ENCODE measurements at places on chromosomes 16 and 17. TPM values are rescaled to one million over a fixed set of nuclear protein-coding genes. Genes with fewer than 3 reads are reported as not detected.

GRCh38 chr17:11900041-11900476 is 97.2 kb downstream of the ZNF18 start:
- DNase-seq, result peak; percentile 21

- no peak for DNase-seq
Measured at GRCh38 chr17:73272906-73273218, 11.2 kb upstream of the CPSF4L start.

- no peak for DNase-seq
Measured at GRCh38 chr16:71746442-71747046, 22.0 kb upstream of the PHLPP2 start.

GRCh38 chr17:62791235-62791734 is 16.8 kb downstream of the MARCHF10 start:
- DNase-seq, result no peak

GRCh38 chr16:1105888-1106620 is 10.0 kb upstream of the C1QTNF8 start:
- DNase-seq, result peak; percentile 42

Gene KRT12
- not detected for polyA plus RNA-seq

Gene MT1B
- not detected for polyA plus RNA-seq

Gene SP6
- polyA plus RNA-seq, result 0.22 TPM
